ENCODE measurements at places on chromosomes 2 and 18.

- peak; percentile 58 for DNase-seq
These were observed 204.6 kb upstream of the TNP1 start for GRCh38 chr2:217064234-217065011.

DNA sequence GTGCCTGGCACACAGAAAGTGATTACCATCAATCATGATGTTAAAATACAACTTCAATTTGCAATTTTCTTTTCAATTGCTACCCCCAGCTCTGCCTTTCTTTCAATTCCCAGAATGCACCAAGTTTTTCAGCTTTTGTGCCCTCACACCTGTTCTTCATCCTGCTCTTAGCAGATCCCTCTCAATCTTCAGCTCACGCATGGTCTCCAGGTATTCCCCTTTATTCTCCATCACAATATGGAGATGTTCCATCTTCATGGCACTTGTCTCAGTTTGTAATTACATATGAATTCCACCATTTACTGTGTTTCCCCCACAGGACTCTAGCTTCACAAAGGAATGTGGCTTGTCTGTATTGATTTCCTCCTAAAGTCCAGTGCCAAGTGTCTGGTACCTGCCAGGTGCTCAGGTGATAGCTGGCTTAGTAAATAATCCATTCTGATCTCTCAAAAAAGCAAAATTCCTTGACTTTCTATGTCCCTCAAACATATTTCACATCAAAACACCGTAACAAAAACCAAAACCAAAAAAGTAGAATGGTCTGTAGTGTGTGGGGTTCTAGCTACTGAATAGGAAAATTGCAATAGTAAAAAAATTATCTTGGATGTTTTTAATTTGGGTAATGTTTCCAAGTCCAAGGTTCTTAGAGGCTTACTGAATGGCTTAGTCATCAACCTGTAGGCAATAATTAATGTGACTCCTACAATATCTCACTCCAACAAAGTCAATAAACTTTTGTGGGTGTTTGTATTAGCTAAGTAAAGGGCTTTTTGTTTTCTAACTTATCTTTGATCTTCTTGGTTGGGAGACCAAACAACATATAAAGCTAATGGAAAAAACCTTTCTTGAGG, 2.9 kb upstream of the INSIG2 start:
- no peak for DNase-seq

- peak; percentile 78 for DNase-seq
These were observed 67.0 kb downstream of the CDH2 start for GRCh38 chr18:28109781-28110560.

DNA sequence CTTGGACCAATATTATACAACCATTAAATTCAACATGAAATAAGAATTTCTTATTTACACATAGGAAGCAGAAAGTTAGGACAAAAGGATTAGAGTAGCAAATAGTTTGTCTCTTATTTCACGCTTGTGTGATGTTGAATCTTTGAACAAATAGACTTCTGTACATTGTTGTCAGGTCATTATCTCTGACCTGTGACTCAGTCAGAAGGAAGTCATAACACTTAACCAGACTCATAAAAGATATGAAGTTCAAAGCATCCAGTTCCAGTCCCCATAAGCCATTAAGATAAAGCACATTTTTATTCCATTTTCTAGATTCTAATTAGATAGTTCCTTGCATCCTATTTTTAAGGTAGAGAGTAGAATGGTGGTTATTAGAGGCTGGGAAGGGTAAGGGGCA, 130.8 kb downstream of the UPP2 start:
- DNase-seq = no peak

DNA sequence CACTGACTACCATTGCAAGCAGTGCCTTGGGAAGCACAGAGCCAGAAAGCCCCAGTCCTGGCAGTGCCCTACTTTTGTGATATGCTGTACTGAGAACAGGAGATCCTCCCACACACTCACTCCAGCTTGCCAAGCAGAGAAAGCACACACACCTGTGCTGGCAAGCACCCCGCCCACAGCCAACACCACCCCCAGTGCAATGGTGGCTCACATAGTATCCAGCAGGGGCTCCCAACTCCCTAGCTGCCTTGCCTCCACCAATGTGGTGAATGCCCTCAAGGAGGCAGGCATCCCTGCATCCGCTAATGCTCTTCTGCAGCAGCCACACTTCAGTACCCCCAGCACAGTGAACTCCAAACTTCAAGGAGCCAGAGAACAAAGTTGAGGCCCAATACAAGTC, 1655.8 kb downstream of the SUCLG1 start:
- no peak for DNase-seq

DNA sequence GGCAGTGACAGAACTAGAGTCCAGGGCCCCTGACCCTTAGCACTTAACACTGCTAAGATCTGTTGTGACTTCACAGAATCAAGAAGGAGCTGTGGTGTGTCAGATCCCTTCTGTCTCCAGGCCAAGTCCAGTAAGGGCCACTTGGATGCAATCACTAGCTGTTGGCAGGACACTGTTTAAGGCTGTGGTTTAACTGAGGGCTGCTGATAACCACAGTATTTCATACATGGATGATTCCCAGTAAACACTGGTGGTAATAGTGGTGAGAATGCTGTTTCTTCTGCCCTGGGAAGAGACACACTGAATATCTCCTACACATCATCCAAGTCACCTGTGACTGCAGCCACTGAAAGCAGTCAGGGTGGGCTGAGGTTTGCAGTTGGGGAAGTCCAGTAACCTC, 77.7 kb upstream of the FBXO11 start:
- no peak for DNase-seq

- DNase-seq = no peak
These were observed 219.8 kb downstream of the ATAD2B start for GRCh38 chr2:23707096-23707495.

GRCh38 chr2:191740016-191740419, 62.1 kb downstream of the NABP1 start:
- no peak for DNase-seq

GRCh38 chr18:41594582-41594981, 360.5 kb upstream of the PIK3C3 start:
- no peak for DNase-seq

- DNase-seq = peak; percentile 31
These were observed 388.1 kb upstream of the SLC14A2 start for GRCh38 chr18:45227001-45227742.

DNA sequence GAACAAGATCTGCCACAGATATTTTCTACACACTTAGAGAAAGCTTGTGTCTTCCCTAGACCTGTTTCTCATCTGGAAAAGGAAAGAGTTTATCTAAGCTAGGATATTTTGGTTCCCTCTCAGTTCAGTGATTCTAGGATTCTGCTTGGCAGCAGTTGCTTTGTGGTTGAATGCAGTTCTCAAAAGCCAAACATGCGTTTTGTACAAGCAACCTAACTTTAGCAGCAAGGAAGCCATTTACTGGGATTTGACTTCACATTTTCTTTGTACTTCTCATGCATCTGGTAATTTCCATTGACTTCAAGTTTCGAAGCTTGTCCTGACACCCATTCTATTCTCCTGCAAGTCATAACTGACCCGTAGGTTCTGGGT, 33.3 kb downstream of the VSNL1 start:
- no peak for DNase-seq

DNA sequence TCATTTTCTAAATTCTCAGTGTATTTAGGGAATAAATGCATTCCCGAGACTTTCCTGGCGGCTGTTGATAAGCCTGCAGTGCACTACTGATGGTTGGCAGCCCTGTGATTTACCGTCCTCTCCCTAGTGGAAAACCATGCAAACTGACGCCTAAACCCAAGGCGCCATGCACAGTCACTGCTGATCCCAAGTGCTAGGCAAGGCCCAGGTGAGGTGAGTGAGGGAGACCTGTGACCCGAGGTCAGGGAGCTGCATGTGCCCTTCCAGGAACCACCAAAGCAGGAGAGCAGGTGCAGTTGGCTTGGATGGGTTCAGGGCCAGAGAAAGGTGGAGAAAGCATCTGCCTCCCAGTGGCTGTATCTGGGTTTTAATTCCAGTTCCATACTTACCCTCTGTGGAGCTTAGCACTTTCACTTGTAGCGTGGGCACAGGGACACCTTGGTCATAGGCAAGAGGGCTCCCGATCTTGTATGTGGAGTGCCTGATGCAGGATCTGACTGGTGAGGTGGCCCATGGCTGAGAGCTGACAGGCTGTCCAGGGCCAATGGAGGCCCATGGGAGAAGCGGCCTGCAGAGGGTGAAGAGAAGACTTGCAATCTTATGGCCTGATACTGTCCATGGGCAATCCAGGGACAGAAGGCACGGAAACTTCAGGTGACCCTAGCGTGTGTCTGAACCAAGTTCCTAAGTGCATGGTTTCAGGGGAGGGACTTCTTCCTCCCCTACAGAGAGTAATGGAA, 131.3 kb downstream of the SH3RF3 start:
- DNase-seq = no peak

GRCh38 chr2:127637725-127638252, 8.2 kb upstream of the GPR17 start:
- peak; percentile 85 for DNase-seq

GRCh38 chr2:48198371-48198770, 292.1 kb upstream of the FBXO11 start:
- no peak for DNase-seq

All from fibroblast of skin of abdomen (primary cell).